Pulmonary artery endothelial cell (primary cell): ENCODE measurements at places on chromosomes 16 and 17. TPM values are rescaled to one million over a fixed set of nuclear protein-coding genes. Genes with fewer than 3 reads are reported as not detected.

- DNase-seq = no peak
Measured at GRCh38 chr17:81930142-81931125, 2.9 kb upstream of the MAFG start.

GRCh38 chr16:1674306-1674705, 3.8 kb upstream of the JPT2 start:
- no peak for DNase-seq

DNA sequence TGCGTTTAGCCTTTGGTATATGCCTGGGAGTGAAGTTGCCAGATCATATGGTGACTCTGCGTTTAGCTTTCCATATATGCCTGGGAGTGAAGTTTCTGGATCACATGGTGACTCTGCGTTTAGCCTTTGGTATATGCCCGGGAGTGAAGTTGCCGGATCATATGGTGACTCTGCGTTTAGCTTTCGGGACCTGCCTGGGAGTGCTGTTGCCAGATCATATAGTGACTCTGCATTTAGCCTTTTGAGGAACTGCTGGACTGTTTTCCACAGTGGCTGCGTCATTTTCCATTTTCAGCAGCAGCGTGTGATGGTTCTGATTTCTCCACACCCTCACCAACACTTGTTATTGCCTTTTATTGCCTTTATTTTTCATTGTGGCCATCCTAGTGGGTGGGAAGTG, 73.0 kb downstream of the OR1D5 start:
- no peak for DNase-seq

DNA sequence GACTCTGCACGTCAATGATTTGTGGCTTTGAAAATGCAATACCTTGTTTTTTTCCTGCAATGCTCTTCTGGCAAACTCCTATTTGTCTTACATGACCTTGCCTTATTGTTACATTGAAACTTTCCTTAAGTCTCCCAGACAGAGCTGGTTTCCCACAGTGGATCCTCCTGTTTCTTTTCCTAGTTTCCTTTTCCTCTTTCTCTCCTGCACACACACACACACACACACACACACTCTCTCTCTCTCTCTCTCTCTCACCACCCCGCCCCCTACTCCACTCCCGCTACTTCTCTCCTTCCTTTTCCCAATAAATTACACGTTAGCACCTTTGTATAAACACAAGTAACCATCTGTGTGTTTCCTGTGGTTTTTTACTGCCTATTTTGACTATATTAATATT, 2.3 kb downstream of the ORC6 start:
- no peak for DNase-seq

DNA sequence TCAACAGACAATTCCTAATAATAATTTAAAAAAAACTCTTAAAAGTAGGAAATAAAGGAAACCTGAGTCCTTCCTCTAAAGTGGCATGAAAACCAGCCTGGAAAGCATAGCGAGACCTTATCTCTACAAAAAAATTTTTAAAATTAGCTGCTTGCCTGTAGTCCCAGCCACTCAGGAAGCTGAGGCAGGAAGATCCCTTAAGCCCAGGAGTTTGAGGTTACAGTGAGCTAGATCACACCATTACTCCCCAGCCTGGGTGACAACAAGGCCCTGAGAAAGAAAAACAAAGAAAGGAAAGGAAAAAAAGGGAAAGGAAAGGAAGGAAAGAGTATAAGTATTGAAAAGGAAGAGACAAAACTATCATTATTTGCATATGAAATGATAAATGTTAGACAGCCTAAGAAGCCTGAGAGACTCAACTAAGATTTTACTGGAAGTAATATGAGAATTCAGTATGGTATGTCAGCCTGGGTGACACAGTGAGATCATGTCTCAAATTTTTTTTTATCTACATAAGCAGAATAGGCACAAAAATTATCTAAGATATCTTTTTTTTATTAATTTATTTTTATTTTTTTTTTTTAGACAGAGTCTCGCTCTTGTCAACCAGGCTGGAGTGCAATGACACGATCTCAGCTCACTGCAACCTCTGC, 113.0 kb downstream of the GOSR1 start:
- DNase-seq = no peak

The PPM1D gene
- 11.1 and 20.3 TPM in 2 replicates for total RNA-seq
